ENCODE measurements at places on chromosomes 12 and 14.

GRCh38 chr14:26528415-26529182 is 69.2 kb downstream of the NOVA1 start:
- DNase-seq: no peak

DNA sequence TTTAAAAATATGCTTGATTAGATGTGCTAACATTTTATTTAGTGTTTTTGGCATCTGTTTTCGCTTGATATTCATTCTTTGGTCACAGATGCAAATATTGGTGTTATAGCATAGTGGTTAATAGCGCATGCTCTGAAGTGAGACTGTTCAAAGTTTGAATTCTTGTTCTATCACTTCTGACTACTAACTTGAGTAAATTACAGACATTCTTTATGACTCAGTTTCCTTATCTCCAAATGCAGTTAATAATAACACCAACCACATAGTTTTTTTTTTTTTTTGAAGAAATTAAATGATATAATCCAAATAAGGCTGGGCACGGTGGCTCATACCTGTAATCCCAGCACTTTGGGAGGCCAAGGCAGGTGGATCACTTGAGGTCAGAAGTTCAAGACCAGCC is 81.0 kb downstream of the TMX1 start:
- no peak for DNase-seq

DNA sequence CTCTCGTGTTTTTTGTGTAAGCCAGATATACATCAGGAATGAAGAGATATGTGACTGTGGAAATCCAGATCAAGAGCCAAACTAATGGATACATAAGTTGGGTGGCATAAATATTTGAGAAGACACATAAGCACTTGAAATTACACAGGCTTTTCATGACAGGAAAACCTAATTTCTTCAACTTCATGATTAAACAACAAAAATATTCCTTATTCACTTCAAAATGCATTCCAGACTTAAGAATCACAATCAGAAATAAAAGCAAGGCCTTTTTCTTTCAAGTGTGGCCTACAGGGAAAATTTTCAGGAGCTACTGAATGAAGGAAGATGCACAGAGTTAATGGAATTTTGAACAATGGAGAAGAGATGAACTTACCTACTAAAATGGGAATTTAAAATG is 515.6 kb downstream of the FOXG1 start:
- DNase-seq: no peak

GRCh38 chr12:1474041-1474573 is 120.3 kb downstream of the FBXL14 start:
- no peak for DNase-seq

- DNase-seq: peak; percentile 41
Measured at GRCh38 chr14:73058922-73059673, 764 bp downstream of the RBM25 start.

GRCh38 chr12:69329669-69330428 is 18.3 kb upstream of the LYZ start:
- no peak for DNase-seq

DNA sequence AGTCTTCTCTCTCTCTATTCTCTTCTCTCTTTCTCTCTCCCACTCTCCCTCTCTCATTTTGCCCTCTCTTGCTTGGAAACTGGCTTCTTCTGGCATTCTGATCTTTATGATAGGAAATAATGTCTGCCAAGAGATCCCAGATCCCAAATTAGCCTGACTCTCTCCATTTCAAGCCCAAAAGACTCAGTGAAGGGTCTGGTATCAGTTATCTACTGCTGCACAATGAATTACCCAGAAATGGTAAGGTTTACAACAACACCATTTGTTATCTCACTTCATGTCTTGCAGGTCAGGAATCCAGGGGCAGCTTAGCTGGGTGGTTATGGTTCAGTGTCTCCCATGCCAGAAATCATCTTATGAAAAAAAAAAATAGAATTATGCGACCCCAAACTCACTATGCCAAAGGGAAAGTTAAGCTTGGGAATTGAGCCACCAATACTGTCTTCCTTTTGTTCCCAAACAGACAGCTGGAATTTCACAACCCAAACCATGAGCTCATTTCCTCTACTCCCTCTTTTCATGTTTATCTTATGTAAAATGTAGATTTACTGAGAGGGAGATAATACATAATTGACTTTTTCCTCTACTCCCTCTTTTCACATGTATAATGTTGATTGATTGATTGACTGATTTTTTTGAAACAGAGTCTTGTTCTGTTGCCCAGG is 67.8 kb upstream of the FICD start:
- no peak for DNase-seq

- DNase-seq: peak; percentile 38
Measured at GRCh38 chr14:73741876-73742519, 27.8 kb upstream of the PNMA1 start.

DNA sequence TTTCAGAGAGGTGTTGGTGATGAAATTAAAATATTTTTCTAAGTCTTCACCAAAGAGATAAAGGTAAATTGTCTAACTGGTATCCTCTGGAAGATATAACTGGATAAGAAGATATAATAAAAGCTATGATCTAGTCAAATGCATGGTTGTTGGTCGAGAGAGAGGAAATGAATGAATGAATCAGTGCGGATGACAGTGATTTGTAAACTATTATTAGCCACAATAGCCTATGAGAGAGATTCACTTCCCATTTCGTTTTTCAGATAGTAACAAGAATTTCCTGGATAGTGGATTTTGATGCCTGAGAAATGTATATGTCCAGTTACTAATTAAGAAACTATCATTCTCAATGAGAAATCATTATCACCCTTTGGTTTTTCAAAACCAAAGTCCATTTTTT is 63.1 kb downstream of the HEATR5A start:
- no peak for DNase-seq

GRCh38 chr14:77804592-77804991 is 4.7 kb downstream of the ADCK1 start:
- peak; percentile 63 for DNase-seq

GRCh38 chr14:101739446-101740141 is 21.9 kb upstream of the PPP2R5C start:
- DNase-seq: no peak

- DNase-seq: no peak
Measured at GRCh38 chr14:90581745-90582144, 184.9 kb downstream of the CALM1 start.

GRCh38 chr12:45705404-45705803 is 24.1 kb upstream of the ARID2 start:
- no peak for DNase-seq

DNA sequence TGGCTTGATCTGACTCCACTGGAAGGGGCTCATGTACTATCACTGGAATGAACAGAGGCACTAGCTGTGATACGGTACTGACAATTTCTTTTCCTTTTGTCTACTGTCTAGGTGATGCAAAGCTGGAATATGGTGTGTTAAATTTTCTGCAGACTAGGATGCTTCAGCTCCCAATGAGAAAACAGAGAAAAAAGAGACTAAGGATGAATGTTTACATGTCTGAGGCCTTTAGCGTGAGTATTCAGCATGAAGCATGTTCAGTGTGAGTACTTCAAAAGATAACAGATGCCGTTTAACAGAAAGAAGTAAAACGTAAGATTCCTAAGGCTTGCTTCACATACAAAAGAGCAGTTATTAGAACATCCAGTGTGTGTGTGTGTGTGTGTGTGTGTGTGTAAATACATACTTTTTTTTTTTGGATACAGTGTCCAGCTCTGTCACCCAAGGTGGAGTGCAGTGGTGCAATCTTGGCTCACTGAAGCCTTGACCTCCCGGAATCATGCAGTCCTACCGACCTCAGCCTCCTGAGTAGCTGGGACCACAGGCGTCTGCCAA is 92.3 kb upstream of the FERMT2 start:
- no peak for DNase-seq

- DNase-seq: no peak
Measured at GRCh38 chr12:47989023-47989417, 15.3 kb downstream of the COL2A1 start.

DNA sequence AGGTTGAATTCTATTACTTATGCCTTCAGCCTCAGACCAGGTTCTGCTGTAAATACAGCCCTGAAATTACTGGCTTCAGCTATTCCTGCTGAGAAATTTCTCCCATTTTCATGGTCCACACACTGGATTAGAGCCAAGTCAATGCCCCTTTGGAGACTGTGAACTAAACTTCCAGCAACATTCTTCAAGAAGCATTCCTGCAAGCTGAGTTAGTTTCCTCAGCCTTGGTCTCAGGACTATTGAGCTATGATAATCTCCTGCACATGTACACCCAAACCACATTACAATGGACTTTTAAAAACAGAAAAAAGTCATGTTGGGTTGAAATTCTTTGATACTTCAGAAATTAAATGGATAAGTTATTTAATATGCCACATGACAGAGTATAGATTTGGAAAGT is 58.0 kb upstream of the AVPR1A start:
- DNase-seq: no peak

DNA sequence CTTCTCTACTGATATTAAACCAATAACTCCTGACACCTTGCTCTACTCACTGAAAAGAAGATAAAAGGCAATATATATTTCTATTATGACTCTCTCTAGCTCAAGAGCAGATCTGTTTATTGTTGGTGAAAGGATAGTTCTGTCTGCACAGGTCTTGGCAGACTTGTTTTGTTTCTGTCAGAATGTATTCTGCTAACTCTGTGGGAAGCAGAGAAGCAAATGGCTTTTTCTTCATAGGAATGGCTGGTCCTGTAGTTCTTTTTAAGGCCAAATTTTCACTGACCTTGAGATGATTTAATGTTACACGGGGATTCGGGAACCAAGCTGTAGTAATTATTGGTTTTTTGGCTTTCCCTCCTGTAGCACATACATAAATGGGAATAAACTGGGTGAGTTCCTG is 512.1 kb downstream of the DIO2 start:
- DNase-seq: no peak

GRCh38 chr12:119998471-119999245 is 9.6 kb downstream of the BICDL1 start:
- no peak for DNase-seq

GRCh38 chr12:89343127-89343526 is 9.2 kb downstream of the DUSP6 start:
- DNase-seq: no peak

DNA sequence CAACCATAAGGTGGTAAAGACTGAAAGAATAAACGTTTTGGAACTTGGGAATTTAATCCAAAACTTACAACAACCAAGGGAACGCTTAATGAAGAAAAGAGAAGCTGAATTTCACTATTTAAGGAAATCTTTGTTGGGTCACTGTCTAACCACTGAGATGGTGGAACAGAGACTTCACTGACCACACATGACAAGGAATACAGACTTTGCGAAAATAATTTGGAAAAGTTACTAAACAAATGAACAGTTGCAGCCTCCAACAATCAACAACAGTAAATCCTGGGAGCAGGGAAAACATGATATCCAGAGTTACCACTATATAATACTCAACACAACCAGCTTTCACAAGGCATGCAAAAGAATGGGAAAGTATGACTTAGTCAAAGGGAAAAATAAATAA is 79.1 kb downstream of the CMKLR1 start:
- DNase-seq: no peak
